ENCODE measurements at places on chromosomes 6 and 20. TPM values are rescaled to one million over a fixed set of nuclear protein-coding genes. Genes with fewer than 3 reads are reported as not detected.

The RFX6 gene
- not detected for total RNA-seq

The SEC23B gene
- total RNA-seq, result 55.9 TPM

The KCNK17 gene
- total RNA-seq, result not detected

The GGTLC1 gene
- total RNA-seq, result not detected

The SIRPB2 gene
- not detected for total RNA-seq

The RNF217 gene
- total RNA-seq, result 7.2 TPM

The FOXF2 gene
- total RNA-seq, result 14.4 TPM

The TMC2 gene
- total RNA-seq, result not detected

The HCRTR2 gene
- total RNA-seq, result not detected

The CLPSL2 gene
- total RNA-seq, result 0.99 TPM

The CCM2L gene
- total RNA-seq, result 0.68 TPM

The PTCRA gene
- not detected for total RNA-seq

The ERMARD gene
- 6.6 TPM for total RNA-seq

The KHDC1 gene
- total RNA-seq, result 3.4 TPM

The RAD21L1 gene
- not detected for total RNA-seq

The MEI4 gene
- not detected for total RNA-seq

The DACT2 gene
- total RNA-seq, result 0.08 TPM

The CPXM1 gene
- total RNA-seq, result not detected

The ULBP1 gene
- total RNA-seq, result 0.77 TPM

The NTSR1 gene
- total RNA-seq, result 0.10 TPM

The TRERF1 gene
- total RNA-seq, result 8.3 TPM

The VARS1 gene
- total RNA-seq, result 54.4 TPM

The ATXN1 gene
- total RNA-seq, result 2.2 TPM

The KIAA1755 gene
- 0.21 TPM for total RNA-seq

The LY6G6C gene
- not detected for total RNA-seq

The STMND1 gene
- not detected for total RNA-seq

The FABP7 gene
- not detected for total RNA-seq

The ZNF165 gene
- total RNA-seq, result 1.1 TPM

The PERP gene
- total RNA-seq, result 75.6 TPM

The PRICKLE4 gene
- total RNA-seq, result 1.2 TPM

The CLDN20 gene
- total RNA-seq, result not detected

The DDO gene
- 0.16 TPM for total RNA-seq

The OPRL1 gene
- 1.0 TPM for total RNA-seq

The LRFN2 gene
- total RNA-seq, result not detected

The WFDC12 gene
- not detected for total RNA-seq

The GABRR1 gene
- total RNA-seq, result not detected

The SLC17A4 gene
- not detected for total RNA-seq

The FAM83C gene
- 0.14 TPM for total RNA-seq

The PLA2G7 gene
- 0.06 TPM for total RNA-seq

The MUCL3 gene
- total RNA-seq, result 0.14 TPM

The CARMIL1 gene
- total RNA-seq, result 9.9 TPM

The BPIFB4 gene
- total RNA-seq, result not detected

The COL9A3 gene
- 0.70 TPM for total RNA-seq

The SLC35D3 gene
- 0.05 TPM for total RNA-seq

The BPIFB2 gene
- not detected for total RNA-seq

The SLA2 gene
- total RNA-seq, result 0.14 TPM

The OOEP gene
- total RNA-seq, result not detected

The VSX1 gene
- 0.99 TPM for total RNA-seq

The COL11A2 gene
- total RNA-seq, result 0.93 TPM

The BPIFA1 gene
- total RNA-seq, result not detected

The BPI gene
- not detected for total RNA-seq

The SIM1 gene
- not detected for total RNA-seq

The LY6G6D gene
- not detected for total RNA-seq

The PGC gene
- 0.08 TPM for total RNA-seq

The TCP11 gene
- total RNA-seq, result not detected

The ADGRB3 gene
- total RNA-seq, result not detected

The CALHM4 gene
- total RNA-seq, result not detected

Measured in A549 treated with Hydrocortisone at 1 μM for 4 hours (cell line).